ENCODE measurements at places on chromosomes 5 and 9. TPM values are rescaled to one million over a fixed set of nuclear protein-coding genes. Genes with fewer than 3 reads are reported as not detected.

TXN gene
- 190 TPM for total RNA-seq

TEK gene
- 89.3 TPM for total RNA-seq

BARX1 gene
- total RNA-seq = not detected

SLC34A3 gene
- not detected for total RNA-seq

TNPO1 gene
- 479 TPM for total RNA-seq

TMEM174 gene
- not detected for total RNA-seq

ETF1 gene
- total RNA-seq = 162 TPM

PITX1 gene
- total RNA-seq = 29.7 TPM

GTF3C4 gene
- 11.0 TPM for total RNA-seq

FBXL7 gene
- 5.3 TPM for total RNA-seq

ADGRV1 gene
- total RNA-seq = 0.89 TPM

TNC gene
- total RNA-seq = 206 TPM

Measured in smooth muscle cell of the umbilical artery (primary cell).